ENCODE measurements at places on chromosomes 1 and 21.

GRCh38 chr1:119210296-119210649 lies 69.8 kb upstream of the WARS2 start:
- no peak for DNase-seq

DNA sequence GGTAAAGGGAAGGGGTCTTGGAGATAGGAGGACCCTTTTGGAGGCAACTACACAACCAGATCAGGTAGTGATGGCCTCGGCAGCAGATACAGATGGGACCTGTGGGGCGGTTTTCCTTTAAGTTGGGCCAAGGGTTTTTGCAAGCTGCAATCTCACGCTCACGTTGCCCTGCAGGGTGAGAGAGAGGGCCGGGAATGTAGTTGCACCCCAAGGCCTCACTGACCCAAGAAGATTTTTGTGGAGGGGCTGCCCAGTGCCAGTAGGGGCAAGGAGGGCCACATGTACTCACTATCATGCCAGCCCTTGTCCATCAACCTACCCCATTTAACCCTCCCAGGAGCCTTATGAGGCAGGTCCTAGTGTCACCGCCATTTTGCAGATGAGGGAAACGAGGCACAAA lies 57.7 kb upstream of the SELENON start:
- DNase-seq: no peak

DNA sequence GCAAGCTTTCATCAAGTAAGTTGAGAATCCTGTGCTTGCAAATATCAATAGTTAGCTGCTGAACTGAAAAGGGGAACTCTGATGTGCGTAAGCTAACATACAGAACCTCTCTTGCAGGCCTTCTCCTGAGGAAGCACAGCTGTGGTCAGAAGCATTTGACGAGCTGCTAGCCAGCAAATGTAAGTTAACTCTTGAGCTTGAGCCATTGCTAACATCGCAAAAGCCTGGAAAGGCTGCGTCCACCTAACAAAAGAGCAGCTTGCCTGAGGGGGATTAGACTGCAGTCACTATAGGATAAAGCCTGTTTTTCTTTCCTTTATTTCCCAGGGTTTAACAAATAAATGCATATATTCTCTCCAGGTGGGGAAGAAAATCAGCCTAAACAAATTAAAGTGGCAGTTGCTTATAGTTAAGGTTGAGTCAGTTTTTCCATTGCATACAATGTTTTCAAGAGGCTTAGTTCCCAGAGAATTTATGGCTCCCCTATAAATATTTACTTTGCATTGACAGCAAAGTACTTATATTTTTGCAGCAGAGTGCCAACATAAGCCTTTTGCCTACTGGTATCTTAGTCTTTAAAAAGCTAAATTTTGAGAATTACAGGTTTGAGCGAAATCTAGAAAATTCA lies 1.5 kb downstream of the RGS2 start:
- no peak for DNase-seq

GRCh38 chr21:40833184-40833583 lies 13.8 kb downstream of the DSCAM start:
- DNase-seq: no peak

- DNase-seq: no peak
Measured at GRCh38 chr1:22074803-22075202, 22.3 kb downstream of the CDC42 start.

GRCh38 chr1:201999625-202000238 lies 10.7 kb upstream of the ELF3 start:
- DNase-seq: peak; percentile 35

DNA sequence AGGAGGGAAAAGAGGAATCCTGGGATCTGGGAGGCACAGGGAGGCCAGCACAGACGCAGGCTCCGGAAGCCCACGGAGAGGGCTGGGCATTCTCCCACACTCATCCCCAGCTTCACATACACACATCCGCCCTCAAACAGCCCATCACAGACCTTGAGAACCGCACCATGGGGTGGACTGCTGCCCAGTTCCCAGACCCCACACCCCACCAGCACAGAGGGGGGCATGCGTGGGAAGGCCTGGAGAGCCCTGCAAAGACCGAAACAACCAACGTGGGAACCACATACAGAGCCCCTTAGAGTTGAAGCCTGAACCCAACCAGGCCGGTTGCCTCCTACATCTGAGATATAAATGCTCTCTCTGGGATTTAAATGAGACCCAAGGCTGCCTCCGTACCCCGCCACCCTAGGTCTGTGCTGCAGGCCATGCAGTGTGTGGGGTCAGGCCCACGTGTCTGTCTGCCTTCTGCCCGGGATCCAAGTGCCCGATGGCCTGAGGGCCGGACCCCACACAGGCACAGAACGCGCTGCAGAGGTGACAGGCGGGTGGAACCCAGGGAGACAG lies 126.2 kb upstream of the COL6A1 start:
- no peak for DNase-seq

DNA sequence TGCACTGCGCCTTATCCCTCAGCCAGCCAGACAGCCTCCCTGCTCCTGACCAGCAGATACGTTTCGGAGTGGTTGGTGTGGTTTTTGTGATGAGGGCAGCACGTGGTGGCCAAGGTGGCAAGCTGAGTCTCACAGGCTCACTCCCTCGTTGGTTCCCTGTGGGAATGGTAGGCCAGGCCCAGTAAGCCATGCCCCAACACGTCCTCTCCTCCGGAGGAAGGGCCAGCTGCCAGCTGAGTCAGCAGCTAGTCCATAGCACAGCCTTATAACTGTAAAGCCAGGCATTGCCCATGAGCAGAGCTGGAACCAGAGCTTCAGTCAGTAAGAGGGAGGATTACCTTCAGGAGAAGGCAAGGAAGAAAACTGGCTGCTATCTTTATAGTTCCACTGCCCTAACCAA lies 29.5 kb downstream of the SZRD1 start:
- no peak for DNase-seq

DNA sequence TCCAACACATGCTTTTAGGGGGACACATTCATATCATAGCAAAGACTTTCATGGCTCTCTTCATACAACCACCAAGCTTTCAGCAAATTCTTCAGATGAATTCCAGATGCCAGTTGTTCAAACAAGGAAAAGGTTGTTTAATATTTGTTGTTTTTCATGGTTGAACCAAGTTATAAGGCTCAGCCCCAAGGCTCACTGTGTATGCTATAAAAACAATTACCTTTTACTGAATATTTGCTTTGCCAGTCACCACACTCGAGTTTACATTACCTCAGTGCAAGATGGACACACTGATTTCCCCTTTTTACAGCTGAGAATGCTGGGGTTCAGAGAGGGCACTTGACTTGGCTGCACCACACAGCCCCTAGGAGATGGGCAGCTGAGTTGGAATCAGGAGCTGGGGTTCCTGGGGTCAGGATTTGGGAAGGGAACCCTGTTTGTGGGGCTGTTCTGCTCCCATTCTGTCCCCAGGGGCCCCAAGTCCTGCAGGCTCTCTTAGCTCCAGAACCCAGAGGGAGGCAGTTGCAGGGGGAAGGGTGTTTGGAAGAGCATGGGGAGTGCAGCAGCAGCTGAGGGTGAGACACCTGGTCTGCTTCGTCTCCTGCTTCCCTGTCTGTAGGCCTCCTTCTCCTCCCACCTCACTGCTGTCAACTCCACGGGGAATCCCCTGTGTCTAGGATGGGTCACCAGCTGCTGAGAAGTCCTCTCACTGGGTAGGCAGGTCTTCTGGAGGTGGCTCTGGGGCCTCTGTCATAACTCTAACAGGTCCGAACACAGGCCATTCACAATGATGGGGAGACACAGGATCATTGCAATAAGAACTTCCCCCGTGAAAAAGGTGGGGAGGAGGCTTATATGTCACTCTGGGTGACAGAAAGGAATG lies 12.8 kb upstream of the TMPRSS2 start:
- no peak for DNase-seq

- no peak for DNase-seq
Measured at GRCh38 chr1:225534135-225534534, 106.3 kb upstream of the LBR start.

GRCh38 chr1:61056573-61057439 lies 25.6 kb upstream of the NFIA start:
- peak; percentile 42 for DNase-seq

- DNase-seq: no peak
Measured at GRCh38 chr1:18304151-18304869, 176.4 kb upstream of the KLHDC7A start.

DNA sequence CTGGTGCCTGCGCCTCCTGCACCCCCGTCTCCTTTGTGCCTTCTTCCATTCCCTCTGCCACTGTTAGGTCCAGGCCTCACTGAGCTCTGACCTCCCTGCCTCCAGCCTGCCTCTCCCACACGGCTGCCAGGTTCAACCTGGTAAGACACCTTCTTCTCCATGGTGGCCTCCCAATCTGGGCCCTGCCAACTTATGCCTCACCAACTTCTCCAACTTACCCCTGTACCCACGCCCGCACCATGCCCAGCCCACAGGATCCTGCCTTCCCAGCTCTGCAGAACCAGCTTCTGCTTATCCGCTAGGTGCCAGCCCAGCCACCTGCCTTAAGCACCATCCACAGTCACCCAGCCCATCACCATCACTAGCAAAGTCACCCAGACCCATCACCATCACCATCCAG lies 37.2 kb downstream of the PDE9A start:
- DNase-seq: no peak

DNA sequence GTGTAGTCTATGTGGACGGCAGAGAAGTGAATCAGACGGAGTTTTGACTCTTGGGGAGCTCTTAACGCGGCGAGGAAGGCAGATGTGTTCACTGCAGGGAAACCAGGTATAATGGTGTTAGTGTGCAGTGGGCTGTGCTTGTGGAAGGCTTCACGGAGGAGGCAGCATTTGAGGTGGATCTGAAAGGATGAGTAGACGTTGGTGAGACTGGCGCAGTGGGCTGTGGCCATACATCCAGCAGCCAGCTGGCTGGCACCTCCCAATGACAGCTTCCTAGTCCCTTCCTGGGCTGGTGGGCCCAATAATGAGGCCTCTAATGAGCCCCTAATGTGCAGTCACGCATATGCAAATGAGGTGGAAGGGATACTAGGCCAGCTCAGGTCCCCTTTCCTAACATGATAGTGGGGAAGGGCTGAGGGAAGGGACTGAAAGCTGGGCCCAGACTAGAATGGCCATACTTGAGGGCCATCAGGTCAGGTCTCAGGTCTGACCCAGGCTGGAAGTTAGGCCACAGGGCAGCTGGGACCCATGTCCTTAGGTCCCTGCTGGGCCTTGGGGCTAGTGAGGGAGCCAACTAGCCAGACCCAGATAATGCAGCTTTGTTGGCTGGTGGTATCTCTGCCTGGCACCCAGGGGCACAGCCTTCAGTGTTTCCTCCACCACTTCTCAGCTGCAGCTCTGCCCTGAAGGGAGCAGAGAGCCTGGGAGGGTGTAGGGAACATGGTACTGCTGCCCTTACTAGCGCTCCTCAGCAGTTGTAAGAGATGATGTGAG lies 3.8 kb downstream of the MAP7D1 start:
- no peak for DNase-seq

DNA sequence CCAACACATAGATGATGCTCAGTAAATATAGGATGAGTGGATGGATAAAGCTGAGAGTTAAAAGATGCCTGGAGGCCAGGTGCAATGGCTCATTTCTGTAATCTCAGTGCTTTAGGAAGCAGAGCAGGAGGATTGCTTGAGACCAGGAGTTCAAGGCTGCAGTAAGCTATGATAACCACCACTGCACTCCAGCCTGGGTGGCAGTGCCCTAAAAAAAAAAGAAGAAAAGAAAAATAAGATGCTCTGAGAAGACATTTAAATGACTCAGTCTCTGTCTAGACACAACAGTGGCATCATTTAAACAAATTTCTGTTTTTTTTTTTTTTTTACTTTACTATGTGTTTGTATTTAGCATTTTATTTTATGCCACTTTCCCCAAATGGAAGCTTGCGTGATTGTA lies 25.3 kb upstream of the IL19 start:
- no peak for DNase-seq

- no peak for DNase-seq
Measured at GRCh38 chr1:8858112-8858668, 20.3 kb downstream of the ENO1 start.

DNA sequence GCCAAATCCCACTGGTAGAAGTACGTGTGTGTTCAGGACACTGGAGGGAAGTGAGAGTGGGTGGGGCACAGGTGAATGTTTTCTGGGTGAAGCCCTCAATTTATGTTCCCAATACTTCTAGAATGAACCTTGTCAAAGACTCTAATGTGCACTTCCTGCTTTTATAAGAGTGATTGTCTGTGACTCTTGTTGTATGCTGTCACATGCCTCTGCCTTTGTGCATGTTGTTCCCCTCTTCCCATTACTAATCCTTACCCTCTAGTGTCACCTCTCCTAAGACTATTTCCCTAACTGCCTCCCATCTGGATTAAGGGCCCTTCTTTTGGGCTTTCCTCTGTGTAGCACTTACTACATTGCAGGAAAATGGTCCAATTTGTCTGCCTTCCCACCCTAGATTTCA lies 2.5 kb upstream of the LINGO4 start:
- no peak for DNase-seq

- DNase-seq: no peak
Measured at GRCh38 chr1:50793521-50793920, 166.5 kb downstream of the FAF1 start.

GRCh38 chr1:47883963-47884362 lies 113.2 kb downstream of the TRABD2B start:
- DNase-seq: no peak
